ENCODE measurements at places on chromosomes 1 and 21.
A peak's percentile ranks its signal among the peaks of the same experiment; 100 is the strongest.

GRCh38 chr21:41956926-41957729 lies 3.3 kb upstream of the C2CD2 start:
- peak; percentile 78 for DNase-seq

- DNase-seq, result no peak
Measured at GRCh38 chr1:206843626-206844025, 21.8 kb upstream of the IL20 start.

DNA sequence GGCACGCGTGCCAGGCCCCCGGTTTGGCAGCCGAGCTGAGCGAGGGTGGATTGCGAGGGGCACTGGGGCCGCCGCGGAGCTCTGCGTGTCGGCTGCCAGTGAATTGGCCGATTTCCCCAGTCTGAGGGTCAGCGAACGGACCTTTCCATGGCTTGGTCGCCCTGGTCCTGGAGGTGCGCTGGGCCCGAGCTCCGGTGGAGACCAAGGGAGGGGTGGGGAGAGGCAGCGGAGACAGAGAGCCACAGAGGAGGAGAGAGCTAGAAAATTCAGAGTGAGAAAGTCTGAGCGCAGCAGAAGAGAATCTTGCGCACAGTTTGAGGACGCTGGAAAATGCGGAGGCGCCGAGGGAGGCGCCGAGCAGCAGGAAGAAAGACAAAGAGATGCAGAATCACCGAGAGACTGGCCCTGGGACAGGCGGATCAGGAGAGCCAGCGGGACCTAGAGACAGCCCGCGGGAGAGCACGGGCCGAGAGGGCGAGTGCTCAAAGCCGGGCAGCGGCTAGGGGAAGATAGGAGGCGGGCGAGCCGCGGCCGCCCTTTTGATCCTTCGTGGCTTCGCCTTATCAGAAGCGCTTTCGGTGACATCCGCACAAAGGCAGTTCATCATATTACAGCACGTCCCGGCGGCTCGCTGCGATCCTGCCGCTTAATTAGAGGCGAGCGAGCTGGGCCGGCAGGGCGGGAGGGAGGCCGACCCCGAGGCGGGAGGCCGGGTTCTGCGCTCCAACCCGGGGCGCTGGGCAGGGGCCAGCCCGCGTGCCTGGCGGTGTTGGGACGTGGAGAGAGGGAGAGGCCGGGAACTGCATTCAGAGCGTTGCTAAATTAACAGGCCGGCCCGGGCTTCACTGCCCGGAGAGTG lies 12.7 kb downstream of the PAX7 start:
- DNase-seq, result no peak

- no peak for DNase-seq
Measured at GRCh38 chr1:231719485-231720183, 93.0 kb downstream of the DISC1 start.

DNA sequence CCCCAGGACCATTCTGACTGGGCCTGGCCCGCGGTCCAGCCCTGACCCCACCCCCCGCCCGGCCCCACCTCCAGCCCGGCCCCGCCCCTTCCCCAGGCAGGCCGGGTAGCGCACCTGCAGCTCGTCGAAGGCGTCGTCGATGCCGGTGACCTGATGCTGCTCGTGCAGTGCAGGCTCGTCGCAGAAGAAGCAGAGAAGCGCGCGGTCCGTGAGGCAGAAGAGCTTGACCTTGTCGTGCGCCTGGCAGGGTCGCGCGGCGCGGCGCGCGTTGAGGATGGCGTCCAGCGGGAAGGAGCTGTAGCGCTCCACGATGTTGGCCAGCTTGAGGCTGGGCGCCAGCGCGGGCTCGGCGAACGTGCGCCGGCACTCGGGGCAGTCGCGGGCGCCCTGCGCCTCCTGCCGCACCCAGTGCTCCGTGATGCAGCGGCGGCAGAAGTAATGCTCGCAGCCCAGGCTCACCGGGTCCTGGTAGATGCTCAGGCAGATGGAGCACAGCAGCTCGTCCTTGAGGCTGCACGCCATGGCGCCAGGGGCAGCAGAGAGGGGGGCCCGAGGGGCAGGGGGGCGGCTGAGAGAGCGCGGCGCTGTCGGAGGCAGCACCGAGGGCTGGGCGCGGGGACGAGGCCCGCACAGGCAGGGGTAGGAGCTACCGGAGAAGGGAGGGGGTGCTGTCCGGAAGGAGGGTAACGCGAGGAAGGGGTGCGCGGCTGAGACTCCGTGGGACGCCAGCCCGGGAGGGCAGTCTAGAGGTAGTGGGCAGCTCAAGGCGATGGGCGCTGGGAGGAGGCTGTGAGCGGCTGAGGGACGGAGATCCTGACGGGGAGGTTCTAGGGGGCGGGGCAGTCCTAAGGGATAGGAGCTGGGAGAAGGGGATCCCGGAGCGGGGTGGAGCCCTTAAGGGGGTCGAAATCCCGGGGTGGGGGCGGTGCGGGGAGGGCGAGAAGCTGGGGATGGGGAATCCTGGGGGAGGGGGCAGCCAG lies 642 bp downstream of the TRIM62 start:
- DNase-seq, result peak; percentile 83

DNA sequence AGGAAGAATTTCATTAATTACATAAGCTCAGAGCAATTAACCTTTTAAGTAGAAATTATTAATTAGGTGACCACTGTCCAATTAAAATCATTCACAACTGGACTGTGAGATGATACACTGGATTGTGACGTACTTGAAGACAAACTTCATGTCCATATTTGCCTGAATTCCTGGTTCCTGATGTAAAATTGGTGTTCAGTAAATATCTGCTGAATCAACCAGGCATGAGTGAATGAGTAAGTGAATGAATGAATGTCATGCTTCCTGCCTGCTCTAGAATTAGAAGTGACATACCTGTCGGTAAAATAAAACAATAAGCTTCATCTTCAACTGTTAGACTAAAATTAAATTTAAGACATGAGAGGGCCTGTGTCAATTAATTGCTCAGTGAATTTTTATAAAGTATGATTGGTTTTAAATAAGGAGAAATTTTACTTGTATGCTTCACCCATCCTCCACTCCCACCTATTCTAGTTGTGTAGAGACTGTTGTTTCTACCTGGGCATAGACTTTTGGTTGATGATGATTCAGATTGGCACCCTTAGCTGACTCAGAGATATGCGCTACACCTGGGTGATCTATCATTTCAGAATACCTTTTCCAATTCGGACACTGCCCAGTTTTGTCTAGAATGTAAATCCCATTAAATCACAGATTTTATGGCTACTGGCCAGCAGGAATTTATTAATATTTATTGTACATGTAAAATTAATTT lies 56.9 kb upstream of the PTGS2 start:
- no peak for DNase-seq

DNA sequence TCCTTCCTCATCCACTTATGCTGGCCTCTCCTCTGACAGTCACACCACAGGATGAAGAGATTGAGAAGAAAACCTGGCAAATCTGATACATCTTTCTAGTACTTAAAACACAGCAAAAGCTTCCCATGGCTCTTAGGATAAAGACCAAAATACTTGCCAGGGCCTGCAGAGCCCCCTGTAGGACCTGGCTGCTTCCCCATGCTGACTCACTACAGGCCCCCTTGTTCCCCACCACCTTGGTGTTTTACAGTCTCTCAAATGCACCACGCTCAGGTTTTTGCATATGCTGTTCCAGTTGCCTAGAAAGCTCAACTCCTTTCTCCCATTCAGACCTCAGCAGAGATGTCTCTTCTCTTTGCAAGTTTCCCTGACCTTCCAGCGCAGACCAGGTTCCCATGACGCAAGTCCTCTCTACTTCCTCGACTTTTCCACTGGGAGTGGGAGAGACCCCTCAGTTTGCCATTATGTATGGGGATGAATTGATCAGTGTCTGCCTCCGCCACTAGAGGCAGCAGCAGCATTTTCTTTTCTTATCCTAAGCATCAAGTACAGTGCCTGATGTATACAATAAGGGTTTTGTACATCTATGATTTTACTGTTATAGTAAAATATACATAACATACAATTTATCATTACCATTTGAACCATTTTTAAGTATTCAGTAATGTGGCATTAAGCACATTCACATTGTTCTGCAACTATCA lies 113.8 kb upstream of the C8B start:
- no peak for DNase-seq

DNA sequence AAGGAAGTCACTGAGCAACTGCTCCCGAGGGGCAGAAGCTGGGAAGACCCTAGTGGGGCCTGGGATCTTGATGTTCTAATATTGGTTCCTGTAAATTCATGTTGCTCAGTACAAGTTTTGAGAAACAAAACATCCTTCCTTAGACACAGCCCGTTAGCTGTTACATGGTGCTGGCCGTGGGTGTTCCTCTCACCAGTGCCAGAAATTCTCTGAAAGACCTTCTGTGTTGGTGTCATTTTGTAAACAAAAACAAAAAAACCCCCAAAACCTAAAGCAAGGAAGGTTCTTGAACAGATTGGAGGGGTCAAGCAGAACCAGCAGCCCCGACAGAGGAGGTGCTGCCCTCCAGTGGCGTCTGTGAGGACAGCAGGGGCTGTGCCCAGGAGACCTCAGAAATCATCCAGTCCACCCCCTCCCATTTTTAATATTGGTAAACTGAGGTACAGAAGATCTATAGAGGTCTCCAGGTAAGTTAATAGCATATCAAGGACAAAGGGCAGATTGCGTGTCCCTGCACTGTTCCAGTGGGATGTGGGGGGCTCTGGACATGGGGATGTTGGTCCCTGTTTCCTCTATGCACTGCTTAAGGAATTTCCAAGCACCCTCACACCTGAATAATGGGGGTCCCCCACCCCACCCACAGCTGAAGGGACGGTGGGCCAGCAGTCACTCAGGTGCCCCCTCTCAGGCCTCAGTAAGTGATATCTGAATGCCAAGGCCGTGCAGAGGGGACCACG lies 38.2 kb downstream of the SLC2A7 start:
- DNase-seq, result peak; percentile 36

GRCh38 chr1:80675454-80675853 lies 1125.3 kb upstream of the ADGRL2 start:
- DNase-seq, result peak; percentile 40

GRCh38 chr1:21024918-21025317 lies 151.8 kb downstream of the EIF4G3 start:
- no peak for DNase-seq

- DNase-seq, result no peak
Measured at GRCh38 chr1:24952413-24952841, 22.4 kb upstream of the RUNX3 start.

GRCh38 chr1:189212606-189213005 lies 1265.1 kb downstream of the BRINP3 start:
- DNase-seq, result no peak

GRCh38 chr1:228903434-228904071 lies 168.3 kb downstream of the RHOU start:
- no peak for DNase-seq

DNA sequence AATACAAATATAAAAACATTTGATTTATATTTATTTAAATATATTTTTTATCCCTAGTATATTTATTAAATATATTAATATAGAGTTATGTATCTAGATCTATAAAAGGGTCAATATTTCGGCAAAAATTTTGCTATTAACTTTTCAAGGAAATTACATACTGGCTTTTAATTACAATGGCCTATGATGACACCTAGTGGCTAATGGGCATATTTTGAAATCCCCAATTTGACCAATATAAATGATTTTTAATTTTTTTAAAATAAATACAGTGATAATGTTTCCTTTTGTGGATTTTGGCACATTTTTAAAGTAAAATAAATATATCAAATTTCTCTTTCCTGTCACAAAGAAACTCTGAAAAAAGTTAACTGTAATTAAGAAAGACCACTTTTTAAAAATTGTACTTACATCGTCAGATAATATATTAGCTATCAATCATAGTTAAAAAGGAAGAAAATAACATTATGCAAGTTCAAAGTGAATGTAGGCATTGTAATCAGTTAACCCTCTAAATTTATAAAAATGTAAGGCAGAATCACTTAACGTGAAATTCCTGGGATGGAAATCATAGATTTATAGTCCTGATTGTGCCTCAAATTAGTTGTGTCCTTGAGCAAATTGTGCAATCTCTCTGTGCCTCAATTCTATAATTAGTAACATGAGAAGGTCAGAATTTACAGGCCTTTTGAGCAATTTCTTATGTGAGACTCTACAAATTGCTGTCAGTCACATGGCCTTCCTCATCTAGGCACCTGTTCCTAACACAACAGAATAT lies 25.6 kb upstream of the RGS13 start:
- peak; percentile 13 for DNase-seq

DNA sequence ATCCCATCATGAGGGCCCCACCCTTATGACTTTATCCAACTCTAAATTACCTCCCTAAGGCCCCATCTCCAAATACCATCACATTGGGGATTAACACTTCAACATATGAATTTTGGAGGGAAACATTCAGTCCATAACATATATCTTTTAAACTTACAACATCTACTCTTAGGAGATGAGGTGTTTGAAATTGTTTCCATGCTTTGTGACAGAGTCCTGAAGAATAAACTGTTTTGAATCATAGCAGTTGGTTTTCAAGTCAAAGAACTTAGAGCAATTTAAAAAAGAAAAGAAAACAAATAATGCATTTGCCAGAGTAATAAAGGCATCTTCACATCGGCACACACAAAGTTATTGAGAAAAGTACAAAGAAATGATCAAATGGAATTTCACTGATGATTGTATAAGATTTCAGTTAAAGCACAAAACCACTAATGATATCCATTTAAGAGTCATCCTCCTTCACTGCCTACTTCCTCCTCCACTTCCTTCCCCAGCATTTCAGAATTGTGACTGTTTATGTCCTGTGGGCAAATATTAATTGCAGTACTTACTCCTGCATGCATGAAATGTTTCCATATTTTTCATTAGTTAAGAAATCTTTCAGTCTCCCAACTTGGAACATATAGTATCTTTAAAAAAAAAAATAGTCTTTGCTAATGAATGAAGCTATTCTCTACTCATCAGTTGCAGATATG lies 202.0 kb downstream of the LRRC40 start:
- DNase-seq, result peak; percentile 16

- DNase-seq, result peak; percentile 96
Measured at GRCh38 chr1:220879076-220879508, at the start of gene HLX. TSS of gene HLX (plus strand) at chr1:220879443. CDS start at chr1:220879858, 415 bp downstream.

DNA sequence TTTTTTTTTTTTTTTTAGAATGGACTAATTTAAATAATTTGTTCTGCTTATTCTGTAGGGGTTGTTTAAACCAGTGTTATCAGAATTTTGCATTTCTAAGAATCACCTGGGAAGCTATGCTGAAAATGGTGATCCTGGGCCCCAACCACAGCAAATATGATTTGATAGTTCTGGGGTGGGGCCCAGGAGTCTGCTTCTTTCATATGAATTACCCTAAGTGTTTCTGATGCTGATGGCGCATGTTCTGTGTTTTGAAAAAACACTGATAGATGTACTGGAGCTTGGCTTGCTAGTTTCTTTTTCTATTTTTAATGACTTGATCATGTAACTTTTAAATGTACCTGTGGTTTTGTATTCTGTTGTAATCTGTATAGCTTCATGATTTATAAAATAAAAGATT lies 89.3 kb downstream of the CDC14A start:
- DNase-seq, result no peak

GRCh38 chr1:31373897-31374486 lies 1.1 kb upstream of the FABP3 start:
- no peak for DNase-seq
